Esophagus squamous epithelium (tissue), 5 donors: ENCODE measurements at places on chromosomes 16 and 17.
A peak's percentile ranks its signal among the peaks of the same experiment; 100 is the strongest.

- no peak for DNase-seq
These were observed 7.6 kb downstream of the TBKBP1 start for GRCh38 chr17:47701608-47702007.

- no peak for DNase-seq
These were observed 887.3 kb downstream of the CDH8 start for GRCh38 chr16:61148930-61149329.

- DNase-seq = no peak
These were observed 3.0 kb downstream of the KRT40 start for GRCh38 chr17:40981115-40981514.

GRCh38 chr17:56475116-56475515 lies 118.4 kb upstream of the NOG start:
- no peak for DNase-seq

- DNase-seq = no peak
These were observed 45.0 kb upstream of the CRISPLD2 start for GRCh38 chr16:84774810-84775209.

GRCh38 chr16:14486520-14487303 lies 143.3 kb downstream of the PARN start:
- no peak for DNase-seq

DNA sequence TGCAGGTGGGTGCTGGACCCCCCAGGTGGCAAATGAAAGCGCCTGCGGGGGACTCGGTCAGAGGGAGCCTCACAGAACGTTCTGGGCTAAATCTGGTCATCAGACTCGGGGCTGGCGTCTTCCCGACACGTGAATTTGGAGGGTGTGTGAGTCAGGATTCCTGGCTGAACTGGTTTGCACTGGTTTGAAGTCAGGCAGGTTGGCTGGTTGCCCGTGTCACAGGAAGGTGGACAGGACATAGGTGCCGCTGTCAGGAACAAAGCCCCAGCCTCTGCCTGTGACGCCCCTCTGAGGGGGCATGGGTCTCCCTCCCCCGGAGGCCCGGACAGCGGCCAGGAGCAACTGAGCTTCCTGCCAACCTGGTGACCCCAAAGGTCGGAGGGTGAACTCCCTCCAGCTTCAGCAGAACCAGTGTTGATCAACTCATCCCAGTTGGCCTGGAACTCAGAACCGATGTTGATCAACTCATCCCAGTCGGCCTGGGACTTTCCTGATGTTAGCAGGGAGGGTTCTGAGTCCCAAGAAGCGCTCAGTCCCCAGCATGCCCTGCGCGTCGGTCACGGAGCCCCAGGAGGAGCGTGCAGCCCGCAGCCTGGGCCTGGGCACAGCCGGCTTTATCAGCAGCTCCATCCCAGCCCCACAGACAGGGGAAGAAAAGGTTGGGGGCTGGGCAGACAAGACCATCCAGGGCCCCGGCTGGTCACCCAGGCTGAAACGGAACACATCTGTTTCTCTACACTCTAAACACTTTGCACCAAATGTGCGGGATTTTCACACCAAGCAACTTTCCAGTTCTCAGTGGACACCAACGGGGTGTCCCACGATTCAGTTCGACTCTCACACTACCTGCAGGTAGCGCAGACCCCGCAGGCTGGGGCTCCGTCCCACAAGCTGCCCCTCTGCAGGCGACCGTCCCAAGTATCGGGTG lies 14.4 kb upstream of the METRNL start:
- no peak for DNase-seq

DNA sequence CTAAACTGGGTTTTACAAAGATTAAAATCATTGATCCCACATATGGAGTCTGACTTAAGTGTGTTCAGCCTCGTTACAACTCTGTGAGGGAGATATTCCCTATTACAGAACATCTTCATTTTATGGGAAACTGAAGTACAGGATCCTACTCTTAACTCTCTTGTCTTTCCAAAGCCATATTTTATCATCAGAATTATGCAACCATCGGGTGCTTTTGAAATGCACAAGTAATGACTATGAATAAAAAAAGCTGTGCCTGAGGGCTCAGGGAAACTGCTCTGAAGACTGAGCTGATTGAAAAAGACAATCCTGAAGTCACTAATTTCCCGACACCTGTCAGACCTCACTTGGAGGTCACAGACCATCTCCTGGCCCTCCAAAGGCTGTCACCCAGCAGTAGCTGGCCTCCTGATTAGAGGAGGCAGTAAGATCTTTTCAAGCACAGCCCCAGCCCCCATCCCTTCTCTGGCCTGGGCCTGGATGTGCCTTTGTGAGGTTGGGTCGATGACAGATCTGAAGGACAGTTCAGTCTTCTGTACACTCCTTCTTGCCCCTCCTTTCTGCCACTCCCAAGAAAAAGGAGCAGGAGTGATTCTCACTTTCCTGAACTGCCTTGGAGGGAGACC lies 5.6 kb downstream of the AKAP1 start:
- DNase-seq = no peak

GRCh38 chr16:69277413-69277812 lies 33.7 kb upstream of the VPS4A start:
- DNase-seq = no peak

DNA sequence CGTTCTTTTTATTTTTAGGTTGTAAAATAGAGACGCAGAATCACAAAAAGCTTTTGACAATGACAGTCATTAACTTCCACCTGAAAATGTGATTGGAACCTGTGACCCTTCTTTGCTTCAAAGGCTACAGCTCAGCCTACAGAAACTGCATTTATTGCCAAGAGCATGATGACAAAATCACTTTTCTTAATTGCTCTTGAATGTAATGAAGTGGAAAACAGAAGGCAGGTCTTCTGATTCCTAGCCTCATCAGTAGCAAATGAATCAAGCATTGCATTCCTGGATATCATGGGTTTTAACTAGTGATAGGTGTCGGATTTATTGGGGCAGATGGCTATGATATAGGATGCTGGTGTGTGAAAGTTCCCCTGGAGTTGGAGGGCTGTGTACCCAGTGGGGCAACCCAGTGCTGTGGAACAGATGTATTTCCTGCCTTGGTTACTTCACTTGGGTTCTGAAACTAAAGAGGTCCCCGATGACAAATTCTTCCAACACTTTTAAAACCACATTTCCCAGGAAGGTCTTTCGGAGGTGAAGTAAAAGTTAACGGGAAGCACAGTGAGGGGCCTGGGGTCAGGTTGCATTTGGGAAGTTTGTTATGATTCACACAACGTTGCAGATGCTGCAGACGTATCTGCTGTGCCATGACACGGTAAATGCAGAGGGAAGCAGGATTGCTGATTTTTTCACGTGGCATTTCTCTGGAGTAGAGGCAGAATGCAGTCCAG lies 127.5 kb downstream of the HS3ST3A1 start:
- no peak for DNase-seq

- DNase-seq = peak; percentile 82
These were observed 3.4 kb downstream of the MAP2K3 start for GRCh38 chr17:21287703-21288449.

DNA sequence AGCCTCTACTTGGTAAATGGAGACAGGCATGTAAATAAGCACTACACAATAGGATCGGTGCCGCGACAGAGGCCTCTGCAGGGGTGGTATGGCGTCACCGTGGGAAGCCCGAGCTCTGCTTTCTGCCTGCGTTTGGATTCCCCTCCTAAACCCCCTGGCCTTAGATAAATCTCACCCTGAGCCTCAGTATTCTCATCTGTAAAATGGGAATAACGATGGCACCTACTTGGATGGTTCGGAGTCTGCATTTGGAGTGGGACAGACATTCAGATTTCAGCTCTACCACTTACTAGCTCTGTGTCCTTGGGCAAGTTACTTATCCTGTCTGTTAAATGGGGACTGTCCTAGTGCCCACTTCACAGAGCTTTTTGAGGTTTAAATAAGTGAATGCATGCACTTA lies 42.8 kb upstream of the TNRC6A start:
- DNase-seq = no peak

DNA sequence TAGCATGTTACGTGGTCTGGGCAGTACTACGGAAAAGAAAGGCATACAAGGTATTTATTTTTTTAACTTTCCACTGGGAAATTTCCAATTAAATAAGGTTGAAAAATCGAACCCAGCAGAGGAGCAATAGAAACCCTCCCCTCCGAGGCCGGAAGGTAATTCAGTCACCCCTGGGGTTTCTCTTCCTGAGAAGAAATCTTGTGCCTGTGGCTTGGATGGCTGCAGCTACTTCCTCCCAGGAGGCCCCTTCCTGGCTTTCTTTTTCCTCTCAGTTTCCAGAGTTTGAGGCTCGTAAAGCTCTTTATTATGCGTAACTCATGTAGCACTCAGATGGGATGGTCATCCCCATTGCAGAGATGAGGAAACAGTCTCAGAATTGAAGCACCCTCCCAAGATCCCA lies 140.3 kb downstream of the ASIC2 start:
- no peak for DNase-seq

GRCh38 chr17:56577190-56577842 lies 16.2 kb upstream of the NOG start:
- DNase-seq = no peak

- no peak for DNase-seq
These were observed 12.6 kb upstream of the TCF25 start for GRCh38 chr16:89860747-89861304.

- DNase-seq = no peak
These were observed 90.1 kb upstream of the CDC42EP4 start for GRCh38 chr17:73401911-73402310.

GRCh38 chr17:48595278-48595999 lies 1.9 kb upstream of the HOXB5 start:
- DNase-seq = no peak

DNA sequence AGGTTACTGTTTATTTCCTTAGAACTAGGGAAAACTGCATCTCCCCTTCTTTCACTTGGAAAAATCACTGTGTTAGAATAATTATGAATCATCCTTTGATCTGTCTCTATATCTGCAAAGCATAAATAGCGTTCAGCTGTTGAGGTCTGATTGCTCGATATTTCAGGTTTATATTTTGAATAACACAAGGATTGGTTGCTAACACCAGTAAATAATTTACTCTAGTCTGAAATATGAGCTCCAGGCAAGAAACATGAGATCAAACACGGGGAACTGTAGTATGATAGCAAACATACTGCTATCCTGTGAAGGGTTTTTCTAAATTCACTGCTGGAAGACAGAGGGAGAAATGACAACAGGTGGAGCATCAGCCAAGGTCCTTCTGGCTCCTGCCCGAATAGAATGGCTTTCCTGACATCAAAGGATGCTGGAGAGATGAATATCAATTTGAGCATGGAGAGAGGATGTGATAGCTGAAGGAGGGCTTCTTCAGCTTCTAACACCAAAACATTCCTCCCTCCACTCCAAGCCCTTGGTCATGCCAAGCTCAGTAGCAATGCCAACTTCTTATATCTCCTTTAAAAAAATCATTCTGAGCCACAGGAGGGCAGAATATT lies 450.3 kb downstream of the SHISA9 start:
- DNase-seq = no peak

DNA sequence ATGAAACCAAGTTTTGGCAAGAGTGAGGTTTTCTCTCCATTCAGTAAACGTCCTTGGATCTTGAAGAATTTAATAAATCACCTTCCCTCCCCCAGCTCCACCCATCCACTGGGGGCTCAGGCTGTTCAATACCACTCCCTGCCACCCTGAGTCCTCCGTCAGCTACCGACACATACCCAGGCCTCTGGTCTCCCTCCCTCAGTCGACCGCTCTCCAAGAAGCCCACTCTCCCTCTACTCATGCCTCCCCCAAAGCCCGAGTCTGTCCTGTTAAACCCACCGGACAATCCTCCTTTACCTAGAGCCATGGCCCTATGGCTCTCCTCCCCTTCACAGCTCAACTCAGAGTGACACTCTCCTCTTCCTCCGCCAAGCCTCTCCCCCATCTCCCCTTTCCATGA lies 19.7 kb upstream of the SLC4A1 start:
- no peak for DNase-seq

DNA sequence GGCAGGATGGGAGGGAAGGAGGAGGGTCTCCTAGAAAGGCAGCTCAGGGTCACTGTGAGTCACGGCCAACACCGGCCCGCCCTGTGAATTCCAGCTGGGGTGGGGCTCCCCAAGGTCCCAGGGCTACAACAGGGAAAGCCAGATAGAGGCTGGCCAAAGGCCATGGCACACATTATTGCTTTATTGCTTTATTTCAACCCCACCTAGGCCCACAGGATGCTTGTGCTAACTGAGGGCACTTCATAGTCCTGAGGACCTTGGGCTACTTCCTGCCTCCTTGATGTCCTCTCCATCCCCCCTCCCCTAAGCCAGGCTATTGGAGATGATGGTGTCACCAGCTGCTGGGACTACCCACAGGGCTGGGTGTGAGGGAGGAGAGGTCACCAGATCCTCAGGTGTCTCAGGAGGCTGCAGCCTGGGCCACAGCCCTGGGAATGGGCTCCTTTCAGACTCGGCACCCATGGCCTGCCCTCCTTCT lies 26.1 kb downstream of the LRRC75A start:
- no peak for DNase-seq

DNA sequence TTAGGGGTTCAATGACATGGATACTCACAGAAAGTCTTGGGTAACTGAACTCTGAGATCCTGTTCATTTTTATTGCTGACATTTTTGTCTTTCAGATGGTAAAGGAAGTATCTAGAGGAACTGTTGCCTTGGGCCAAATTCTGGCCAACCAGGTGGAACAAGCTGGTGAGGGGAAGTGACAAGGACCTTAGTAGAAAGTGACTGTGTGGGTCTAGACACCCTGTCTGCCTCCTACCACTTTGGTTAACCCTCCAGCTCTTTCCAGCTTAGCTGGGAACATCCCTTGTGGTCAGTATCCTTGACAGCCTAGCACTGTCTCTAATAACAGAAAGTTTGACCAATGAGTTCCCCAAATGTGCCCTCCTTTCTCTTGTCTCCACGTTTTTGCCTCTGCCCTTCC lies 28.8 kb upstream of the PRKCB start:
- DNase-seq = no peak

DNA sequence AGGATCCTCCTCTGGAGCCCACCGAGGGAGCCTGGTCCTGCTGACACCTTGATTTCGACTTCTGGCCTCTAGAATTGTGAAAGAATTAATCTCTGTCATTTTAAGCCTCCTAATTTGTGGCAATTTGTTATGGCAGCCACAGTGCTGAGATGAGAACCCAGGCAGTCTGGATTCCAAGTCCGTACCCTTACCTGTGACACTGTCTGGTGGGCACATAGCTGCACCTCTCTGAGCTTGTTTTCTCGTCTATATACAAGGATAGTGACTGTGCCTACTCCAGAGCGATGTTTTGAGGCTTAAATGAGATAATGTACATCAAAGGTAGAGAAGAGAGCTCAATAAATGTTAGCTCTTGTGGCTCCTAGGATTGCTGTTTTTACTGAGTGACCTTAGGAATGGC lies 128.4 kb upstream of the MPHOSPH6 start:
- no peak for DNase-seq

DNA sequence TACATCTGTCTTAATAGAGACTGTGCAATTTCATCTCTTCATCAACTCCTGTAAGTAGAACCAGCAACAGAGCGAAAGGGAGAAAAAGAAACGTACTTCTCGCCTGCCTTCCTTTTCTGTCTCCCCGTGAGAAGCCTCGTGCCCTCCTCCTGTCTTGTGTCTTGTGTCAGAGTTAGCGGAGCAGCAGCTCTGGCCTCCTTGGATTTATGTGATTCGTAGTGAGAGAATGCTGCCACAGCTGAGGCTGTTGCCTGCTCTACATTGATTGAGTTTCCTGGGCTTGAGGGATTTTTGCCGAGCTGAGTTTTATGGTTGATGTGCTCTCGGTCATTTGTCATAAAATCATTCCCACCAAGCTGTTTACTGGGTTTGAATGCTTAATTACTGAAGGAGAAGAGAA lies 579.1 kb upstream of the RBFOX1 start:
- DNase-seq = no peak
